ENCODE measurements at places on chromosomes 3 and 15.

DNA sequence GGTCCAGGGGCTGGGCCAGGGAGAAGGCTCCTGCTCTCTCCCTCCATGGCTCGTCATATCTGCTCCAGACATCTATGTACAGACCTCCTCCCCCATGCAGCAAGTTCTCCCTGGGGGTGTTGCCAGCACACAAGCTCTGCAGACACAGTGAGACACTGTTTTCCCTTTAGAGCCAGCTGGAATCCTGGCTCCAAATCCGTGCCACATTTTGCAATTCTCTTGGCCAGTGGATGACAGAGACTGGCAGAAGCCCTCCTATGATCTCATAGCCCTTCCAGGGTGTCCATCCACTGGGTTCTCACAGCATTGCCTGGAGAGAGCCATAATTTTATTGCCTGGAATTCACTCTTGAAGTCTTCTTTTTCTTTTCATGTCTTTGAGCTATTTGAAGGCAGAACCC, 203.9 kb downstream of the TLE3 start:
- DNase-seq = peak; percentile 90

- DNase-seq = no peak
Measured at GRCh38 chr3:157713101-157713500, 209.9 kb upstream of the VEPH1 start.

GRCh38 chr15:26191193-26191592, 328.1 kb upstream of the ATP10A start:
- DNase-seq = no peak

DNA sequence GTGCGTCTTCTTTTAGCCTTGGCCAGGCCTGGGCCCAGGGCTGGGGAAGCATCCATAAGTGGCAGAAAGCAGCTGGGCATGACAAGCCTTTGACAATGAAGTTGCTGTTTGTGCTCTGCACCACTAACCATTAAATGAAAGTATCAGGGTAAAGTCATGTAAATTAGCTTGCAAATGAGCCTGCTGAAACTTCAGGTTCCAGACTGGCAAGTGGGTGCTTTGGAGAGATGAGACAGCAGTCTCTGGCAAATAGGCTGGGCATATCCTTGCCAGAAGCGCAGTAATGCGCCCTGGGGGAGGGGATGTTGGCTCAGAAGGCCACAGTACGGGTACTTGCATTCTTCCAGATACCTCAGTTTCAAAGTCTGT, 40.7 kb downstream of the RAB6B start:
- peak; percentile 65 for DNase-seq

DNA sequence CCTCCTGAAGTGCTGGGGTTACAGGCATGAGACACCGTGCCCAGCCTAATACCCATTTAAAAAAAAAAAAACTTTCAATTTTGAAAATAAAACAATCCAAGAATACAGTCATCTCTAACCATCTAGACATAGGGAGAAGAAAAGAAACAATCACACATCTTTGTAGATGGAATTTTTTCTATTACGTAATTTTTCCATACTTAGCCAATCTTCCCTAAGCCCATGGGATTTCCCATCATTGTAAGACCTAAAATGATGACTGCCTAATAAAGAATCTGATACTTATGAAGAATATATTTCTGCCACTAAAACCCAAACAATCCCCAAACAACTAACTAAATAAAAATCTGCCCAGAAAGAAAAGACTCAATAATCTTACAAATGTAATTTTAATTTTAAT, 88.7 kb downstream of the CBLB start:
- no peak for DNase-seq

GRCh38 chr3:188497021-188497420, 343.1 kb downstream of the LPP start:
- DNase-seq = no peak

- DNase-seq = no peak
Measured at GRCh38 chr3:11457135-11457534, 184.9 kb downstream of the ATG7 start.

DNA sequence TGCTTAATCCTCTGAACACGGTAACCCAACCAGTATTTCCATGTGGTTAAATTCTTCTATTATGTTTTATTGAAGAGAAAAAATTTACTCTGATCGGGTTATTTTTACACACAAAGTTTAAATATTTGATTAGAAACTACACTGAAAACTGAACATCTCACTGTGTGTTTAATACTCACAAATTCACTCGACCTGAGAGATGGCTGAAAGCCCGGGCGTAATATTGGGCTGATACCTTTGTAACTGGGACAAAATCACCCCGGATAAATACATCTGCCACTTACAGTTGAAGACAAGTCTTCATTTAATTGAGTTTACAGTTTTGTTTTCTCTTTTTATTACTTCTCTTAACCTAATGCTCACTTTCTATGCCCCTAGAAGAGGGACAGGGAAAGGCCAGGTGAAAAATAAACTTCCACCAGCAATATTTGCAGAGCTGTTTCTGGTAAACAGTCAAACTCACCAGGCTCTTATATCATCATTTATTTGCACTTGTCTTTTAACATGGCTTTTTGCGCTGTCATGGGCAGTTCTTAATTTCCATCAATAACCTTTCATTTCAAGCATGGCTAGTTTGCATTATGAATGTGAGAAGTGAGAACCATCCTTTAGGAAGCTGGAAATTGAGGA, 145.6 kb upstream of the TMCO5A start:
- DNase-seq = no peak

DNA sequence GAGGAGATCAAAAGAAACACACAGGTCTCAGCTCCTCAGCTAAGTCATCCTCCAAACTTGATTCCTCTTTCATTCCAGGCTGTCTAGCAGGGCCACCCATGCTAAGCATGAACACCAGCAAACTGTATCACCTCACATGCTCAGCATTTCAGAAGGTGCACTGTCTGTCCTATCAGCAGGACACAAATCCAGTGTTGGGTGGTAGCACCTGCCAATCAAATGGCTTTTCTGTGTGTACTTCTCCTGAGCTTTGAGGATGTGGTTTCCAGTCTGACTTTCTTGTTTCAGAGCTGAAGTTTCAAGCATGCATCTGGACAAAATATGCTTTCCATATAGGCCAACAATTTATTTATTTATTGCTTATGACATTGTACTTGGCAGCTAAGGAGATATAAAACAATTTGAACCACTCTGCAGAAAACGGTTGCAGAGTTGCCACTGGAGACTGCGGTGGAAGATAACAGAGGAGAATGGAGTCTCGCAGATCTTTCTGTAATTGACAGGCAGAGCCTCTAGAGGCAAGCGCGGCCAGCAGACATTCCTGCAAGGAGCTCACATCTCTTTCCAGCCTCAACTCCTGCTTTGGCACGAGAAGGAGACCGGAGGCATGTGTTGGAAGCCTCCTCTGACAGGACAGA, 167.1 kb upstream of the WNT5A start:
- no peak for DNase-seq

DNA sequence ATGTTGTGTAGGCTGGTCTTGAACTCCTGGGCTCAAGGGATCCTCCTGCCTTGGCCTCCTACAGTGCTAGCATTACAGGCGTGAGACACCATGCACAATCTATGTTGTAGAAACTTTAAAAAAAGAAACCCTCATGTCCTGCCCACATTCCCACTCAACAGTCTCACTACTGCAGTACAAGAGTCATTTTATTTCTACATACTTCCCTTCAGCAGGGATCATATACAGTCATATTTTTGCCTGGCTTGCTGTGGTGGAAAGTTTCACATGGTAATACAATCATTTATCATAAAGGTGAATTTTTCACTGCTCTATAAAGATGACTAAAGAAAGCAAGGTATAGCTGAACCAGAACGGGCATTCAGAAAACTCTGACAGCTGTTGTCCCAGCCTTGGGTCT, 53.8 kb upstream of the PIK3CB start:
- no peak for DNase-seq

GRCh38 chr3:28994161-28994905, 286.5 kb upstream of the RBMS3 start:
- DNase-seq = no peak

GRCh38 chr3:119819806-119820205, 37.9 kb downstream of the NR1I2 start:
- DNase-seq = no peak

- DNase-seq = no peak
Measured at GRCh38 chr15:81786776-81787175, 259.0 kb downstream of the MEX3B start.

- DNase-seq = no peak
Measured at GRCh38 chr3:121649645-121650044, 11.1 kb downstream of the HCLS1 start.

GRCh38 chr15:29687939-29688505, 134.2 kb downstream of the TJP1 start:
- DNase-seq = no peak

DNA sequence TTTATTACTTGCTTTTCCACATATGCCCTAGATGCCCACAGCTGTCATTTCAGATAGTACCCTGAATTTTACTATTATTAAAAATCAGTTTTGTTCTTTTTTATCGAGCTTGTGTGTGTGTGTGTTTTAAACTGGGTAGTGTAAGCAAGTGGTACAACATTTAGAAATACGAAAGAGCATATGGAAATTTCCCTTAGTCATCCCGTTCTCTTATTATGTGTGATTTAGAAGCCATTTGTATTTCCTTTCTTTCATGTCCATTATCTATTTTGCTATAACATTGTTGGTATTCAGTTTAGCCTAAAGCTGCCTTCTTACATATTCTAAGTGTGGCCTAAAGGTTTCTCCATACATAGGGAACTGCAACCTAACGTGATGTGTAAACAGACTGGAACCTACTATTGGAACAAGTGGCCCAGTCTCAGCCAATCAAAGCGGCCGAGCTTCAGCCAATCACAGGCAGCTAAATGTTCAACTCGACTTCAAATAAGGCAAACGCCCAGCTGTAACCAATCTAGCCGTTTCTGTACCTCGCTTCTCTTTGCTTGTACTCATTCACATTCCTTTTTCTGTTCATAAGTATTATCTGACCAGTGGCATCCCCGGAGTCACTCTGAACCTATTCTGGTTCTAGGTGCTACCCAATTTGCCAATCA, 14.7 kb upstream of the SYN2 start:
- no peak for DNase-seq

DNA sequence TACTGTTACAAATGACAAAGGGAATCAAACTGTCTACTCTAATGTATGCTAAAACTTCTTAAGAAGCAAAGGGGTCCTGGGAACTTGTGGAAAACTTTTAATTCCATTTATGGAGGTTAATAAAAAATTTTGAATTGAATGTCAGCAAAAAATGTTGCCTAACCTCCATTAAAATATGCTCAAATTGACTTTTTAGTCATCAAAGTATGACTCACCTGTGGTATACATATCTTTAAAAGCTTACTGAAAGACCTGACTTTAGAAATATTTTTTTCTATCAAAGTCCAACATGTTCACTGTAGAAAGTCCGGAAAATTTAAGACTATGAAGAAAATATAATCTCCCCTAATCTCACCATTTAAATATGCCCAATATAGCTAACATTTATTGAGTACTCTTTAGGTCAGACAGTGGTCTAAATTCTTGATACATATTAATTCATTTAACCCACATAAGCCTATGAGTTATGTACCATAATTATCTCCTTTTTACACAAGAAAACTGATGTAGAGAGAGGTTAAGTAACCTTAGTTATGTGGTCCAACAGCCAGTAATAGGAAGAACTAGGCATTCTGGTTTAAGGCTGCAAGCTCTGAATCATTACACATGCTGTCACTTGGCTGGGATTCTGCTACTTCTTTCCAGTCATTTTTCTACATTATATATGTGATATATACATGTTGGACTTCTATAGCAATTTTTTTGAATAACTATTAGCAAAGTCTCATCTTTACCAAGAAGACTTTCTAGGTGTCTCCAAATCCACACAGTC, 83.6 kb downstream of the PDZRN3 start:
- DNase-seq = no peak

GRCh38 chr3:171895900-171896299, 52.8 kb downstream of the TMEM212 start:
- DNase-seq = no peak

GRCh38 chr15:90414408-90415028, 26.5 kb downstream of the IQGAP1 start:
- no peak for DNase-seq

- DNase-seq = no peak
Measured at GRCh38 chr3:196051282-196052076, 30.4 kb downstream of the TFRC start.

DNA sequence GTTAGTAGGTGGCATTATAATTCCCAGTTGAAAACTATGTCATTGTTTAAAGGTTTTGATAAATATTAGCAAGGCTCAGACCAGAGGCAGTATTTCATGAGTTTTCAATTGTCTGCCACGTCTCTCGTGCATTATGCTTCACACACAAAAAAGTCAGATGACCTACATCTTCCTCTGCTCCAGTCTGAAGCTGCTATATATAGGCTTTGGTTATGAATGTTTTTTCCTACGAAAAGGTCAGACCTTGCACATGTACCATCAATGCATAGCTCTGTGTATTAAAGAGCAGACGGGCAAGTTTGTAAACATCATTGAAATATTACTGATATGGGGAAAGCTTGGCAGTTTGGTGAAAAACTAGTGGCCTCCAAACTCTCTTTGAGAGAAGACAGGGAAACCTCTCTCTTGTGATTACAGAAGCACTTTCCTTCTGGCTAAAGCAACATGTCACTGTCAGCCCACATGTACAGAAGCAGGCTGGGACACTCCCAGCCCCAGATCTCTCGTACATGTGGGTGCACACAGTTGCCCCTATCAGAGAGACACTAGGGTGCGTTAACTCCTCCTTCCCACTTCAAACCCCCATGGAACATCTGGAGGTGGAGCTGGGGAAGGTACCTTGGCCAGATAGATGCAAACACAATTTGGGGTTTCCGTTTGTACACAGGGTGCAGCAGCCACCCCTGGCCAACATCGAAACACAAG, 184.0 kb upstream of the BCL6 start:
- no peak for DNase-seq

DNA sequence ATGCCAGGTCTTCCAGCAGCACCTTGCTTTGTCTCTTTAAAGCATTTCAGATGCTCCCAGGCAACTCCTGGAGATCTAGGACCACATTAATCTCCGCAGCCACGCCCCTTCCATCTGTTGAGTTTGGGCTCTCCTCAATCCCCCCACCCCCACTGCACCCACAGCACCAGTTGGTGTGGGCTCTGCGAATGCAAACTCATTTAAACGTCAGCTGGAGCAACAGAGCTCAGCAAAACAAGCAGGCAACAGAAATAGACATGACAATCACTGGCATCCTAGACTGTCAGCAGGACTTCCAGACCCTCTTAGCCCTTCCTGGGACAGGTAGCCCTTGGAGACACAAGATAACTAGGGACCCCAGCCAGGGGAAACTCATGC, 106.9 kb downstream of the LSM3 start:
- DNase-seq = no peak

DNA sequence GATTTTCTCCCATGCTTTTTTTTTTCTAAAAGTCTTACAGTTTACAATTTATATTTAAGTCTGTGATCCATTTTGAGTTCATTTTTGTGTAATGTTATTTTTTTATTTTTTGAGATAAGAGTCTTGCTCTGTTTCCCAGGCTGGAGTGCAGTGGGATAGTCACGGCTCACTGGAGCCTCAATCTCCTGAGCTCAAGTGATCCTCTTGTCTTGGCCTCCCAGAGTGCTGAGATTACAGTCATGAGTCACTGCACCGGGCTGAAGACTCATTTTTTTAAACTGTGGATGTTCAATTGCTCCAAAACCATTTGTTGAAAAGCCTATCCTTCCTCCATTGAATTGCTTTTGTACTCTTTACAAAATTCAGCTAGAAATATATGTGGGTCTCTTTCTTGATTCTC, 19.5 kb downstream of the LNP1 start:
- DNase-seq = no peak

- no peak for DNase-seq
Measured at GRCh38 chr3:72276806-72277205, 491.9 kb upstream of the PROK2 start.

GRCh38 chr3:106683953-106684620, 693.2 kb upstream of the CCDC54 start:
- DNase-seq = no peak

- DNase-seq = no peak
Measured at GRCh38 chr3:113485161-113485609, 29.8 kb downstream of the SPICE1 start.
